ENCODE measurements at places on chromosomes 5 and 9. TPM values are rescaled to one million over a fixed set of nuclear protein-coding genes. Genes with fewer than 3 reads are reported as not detected.

GRCh38 chr5:135324897-135325650 lies 74.0 kb downstream of the MACROH2A1 start:
- no peak for DNase-seq

DNA sequence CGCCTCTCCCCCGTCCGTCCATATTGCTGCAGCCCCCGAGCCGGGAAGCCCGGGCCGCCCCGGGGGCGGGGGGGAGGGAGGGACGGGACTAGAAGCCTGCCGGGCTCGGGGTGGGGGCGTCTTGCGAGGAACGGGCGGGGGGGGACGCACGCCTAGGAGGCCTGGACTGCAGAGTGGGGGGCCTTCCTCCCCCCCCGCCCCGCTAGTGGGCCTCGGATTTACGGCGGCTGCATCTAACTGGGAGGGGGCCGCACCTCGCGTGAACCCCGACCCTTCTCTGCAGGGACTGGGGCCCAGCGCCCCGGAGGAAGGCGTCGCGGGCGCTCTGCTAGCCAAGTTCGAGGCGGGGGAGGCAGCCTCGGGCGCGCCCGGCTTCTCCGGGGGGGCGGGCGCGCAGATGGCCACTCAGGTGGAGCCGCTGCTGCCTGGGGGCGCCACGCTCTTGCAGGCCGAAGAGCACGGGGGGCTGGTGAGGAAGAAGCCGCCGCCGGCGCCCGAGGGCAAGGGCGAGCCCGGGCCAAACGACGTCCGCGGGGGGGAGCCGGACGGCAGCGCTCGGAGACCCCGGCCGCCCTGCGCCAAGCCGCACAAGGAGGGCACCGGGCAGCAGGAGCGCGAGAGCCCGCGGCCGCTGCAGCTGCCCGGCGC lies at the start of gene LARP1:
Gene LARP1 (plus strand): TSS at position 17 of the 648 bp plus-strand sequence. CDS start 381 bp downstream, at position 398.
- no peak for DNase-seq

The C5orf58 gene
- not detected for polyA plus RNA-seq

DNA sequence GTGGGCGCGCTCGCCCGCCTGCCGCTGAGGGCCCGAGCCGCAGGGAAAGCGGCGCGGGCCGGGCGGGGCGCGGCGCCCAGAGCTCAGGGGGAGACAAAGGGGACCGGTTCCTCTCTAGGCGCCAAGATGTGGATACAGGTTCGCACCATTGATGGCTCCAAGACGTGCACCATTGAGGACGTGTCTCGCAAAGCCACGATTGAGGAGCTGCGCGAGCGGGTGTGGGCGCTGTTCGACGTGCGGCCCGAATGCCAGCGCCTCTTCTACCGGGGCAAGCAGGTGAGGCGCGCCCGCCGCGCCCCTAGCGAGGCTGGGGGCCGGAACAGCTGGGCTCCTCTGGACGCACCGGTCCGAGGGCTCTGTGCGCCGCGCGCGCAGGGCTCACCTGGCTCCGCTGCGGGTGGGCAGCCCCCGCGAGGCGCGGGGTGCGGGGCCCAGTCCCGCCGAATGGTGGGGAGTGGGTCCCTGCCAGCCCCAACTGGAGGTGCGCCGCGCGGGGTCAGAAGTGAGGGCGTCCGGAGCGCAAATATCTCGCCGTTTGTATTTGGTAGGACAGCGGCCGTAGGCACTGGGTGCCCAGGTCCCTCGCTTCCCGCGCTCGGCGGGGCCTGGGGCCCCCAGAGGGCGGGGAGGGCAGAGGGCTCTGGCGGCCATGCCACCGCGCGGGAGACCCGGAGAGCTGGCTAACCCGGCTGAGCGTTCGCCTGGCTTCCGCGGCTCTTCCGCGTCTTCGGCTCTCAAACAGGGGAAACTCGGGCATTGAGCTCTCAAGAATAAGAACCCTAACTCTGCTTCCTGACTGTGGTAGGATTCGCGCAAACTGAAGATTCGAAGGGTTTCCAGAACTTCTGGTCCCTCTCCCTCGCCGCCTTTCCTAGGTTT lies 607 bp downstream of the UHRF2 start:
- DNase-seq = peak; percentile 16

The P4HA2 gene
- 32.0 TPM for polyA plus RNA-seq

Measured in left renal pelvis (tissue), 4 donors.